ENCODE measurements at places on chromosomes 6 and 20.

GRCh38 chr6:82616386-82617028 lies 252.9 kb downstream of the TPBG start:
- no peak for DNase-seq

GRCh38 chr6:138849791-138850190 lies 53.9 kb downstream of the ECT2L start:
- DNase-seq, result no peak

DNA sequence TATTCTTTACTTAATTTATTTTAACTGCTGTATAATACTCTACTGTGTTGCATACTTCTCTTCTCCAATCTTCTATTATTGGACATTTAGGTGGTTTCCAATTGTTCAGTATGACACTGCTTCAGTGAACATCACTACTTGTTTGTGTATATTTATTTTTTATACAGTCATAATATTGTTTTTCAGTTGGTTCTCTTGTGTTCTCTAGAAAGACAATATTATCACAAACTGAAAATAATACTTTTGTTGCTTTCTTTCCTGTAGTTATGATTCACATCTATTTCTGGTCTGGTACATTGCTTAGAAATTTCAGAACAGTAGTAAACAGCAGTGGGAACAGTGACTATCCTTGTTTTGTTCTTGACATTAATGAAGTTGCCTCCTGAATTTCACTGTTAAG lies 62.8 kb upstream of the GTSF1L start:
- no peak for DNase-seq

DNA sequence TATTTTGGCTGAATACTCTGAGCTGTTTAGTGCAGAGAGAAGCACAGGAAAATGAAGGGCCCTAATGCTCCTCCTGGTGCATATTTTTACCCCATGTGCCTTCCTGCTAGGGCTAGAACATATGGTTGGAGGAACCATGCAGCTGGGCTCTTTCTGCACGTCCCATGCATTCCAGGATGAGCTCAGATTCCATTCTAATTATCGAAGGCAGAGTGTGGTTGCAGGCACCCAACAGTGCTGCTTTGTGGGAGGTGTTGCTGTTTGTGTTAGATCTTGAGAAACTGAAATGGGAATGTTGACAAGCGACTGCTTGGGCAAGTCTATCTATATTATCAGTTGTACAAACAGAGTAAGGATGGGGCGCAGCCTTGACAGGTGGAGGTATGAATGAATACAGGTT lies 419.5 kb downstream of the DHX35 start:
- no peak for DNase-seq

GRCh38 chr6:49550492-49551077 lies at the start of gene C6orf141:
Gene C6orf141 (plus strand): TSS chr6:49550668. CDS start chr6:49550793, 125 bp downstream.
- DNase-seq, result no peak

DNA sequence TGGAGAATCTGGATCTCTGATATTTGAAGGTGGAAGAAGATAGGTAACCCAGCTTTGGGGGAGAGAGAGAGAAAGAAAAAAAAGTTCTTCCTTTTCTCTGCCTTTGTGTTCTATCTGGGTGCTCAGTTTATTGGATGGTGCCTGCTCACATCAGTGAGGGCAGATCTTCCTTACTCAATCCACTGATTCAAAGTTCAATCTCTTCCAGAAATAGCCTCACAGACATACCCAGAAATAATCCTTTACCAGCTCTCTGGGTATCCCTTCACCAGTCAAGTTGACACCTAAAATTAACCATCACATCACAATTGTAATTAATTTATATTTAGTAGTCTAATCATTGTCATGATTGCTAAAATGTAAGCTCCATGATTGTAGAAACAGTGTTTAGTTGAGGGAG lies 189.1 kb downstream of the EPM2A start:
- no peak for DNase-seq
